Amniotic stem cell (primary cell): ENCODE measurements at places on chromosomes 13 and 19.

GRCh38 chr19:32865326-32865725 is 4.2 kb downstream of the SLC7A9 start:
- DNase-seq = no peak

- DNase-seq = no peak
Observed at GRCh38 chr13:95258619-95259194, 42.5 kb downstream of the ABCC4 start.

- DNase-seq = no peak
Observed at GRCh38 chr19:51422053-51422448, 4.6 kb upstream of the SIGLEC10 start.

- no peak for DNase-seq
Observed at GRCh38 chr13:106515635-106516254, 19.7 kb downstream of the EFNB2 start.

GRCh38 chr19:45821103-45821521 is 6.0 kb upstream of the RSPH6A start:
- no peak for DNase-seq

DNA sequence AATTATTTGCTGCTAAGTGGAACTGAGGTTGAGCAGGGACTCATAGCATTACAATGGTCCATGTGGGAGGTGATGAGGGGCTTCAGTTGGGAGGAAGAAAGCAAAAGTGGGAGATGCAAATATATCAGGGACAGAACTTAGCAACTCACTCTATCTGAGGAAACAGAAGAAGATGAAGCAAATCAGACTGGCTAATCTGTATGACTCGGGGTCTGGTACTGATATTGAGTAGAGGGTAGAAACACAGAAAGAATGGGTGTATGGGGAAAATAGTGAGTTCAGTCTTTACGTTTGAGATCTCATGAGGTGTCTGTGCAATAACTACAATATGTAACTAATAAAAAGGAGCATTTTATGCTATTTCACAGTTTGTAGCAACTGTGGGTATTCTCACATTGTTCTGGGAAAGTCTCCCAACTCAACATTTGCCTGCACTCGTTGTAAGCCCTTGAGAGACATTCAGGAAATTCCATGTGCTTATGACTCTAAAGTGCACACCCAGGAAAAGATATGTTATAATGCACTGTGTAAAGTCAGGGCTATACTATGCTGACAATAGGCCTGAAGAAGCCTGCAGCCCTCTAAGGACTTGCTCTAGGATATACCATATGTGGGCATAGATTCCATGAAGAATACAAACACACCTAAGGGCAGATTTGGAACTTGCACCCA is 183.5 kb downstream of the SPRY2 start:
- DNase-seq = no peak

GRCh38 chr19:41186971-41187883 is 5.8 kb upstream of the CYP2S1 start:
- DNase-seq = no peak

GRCh38 chr13:53143757-53144339 is 115.2 kb downstream of the OLFM4 start:
- DNase-seq = no peak

- DNase-seq = no peak
Observed at GRCh38 chr19:52673014-52673413, 34.9 kb upstream of the ZNF83 start.

- no peak for DNase-seq
Observed at GRCh38 chr19:16476401-16476800, 4.6 kb upstream of the EPS15L1 start.

DNA sequence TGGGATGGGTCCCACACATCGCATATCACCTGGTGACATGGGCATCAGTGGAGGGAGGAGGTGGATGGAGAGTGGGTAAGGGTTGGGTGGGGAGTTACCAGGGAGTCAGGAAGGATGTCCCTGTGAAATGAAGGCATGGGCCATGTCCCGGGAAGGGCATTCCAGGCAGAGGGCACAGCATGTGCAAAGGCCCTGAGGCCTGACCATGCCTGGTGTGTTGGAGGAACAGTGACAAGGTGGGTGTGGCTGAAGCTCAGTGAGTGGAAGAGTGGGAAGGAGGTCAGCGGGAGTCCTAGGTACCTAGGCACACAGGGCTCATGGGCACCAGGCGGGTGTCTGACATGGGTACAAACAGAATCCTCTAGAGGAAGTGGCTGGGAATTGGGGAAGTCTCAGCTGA is 11.0 kb upstream of the COLGALT1 start:
- DNase-seq = no peak

DNA sequence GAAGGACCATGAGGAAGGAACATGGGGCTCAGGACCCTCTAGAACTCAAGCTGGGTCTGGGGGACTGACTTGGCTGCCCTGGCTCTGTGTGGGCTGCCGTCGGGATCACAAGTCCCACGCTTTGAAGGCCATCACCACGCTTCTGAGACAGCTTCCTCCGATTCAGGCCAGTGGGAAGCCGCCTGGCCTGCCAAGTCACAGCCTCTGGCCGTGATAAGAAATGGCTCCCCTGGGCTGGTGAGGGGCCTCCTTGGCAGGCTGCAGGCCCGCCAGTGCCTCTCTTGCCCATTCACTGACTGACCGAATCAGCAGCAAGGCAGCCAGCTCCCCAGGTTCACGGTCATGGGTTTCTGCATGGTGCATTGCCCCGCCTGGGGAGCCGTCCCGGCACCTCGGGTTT is 48.8 kb downstream of the COMP start:
- DNase-seq = no peak

DNA sequence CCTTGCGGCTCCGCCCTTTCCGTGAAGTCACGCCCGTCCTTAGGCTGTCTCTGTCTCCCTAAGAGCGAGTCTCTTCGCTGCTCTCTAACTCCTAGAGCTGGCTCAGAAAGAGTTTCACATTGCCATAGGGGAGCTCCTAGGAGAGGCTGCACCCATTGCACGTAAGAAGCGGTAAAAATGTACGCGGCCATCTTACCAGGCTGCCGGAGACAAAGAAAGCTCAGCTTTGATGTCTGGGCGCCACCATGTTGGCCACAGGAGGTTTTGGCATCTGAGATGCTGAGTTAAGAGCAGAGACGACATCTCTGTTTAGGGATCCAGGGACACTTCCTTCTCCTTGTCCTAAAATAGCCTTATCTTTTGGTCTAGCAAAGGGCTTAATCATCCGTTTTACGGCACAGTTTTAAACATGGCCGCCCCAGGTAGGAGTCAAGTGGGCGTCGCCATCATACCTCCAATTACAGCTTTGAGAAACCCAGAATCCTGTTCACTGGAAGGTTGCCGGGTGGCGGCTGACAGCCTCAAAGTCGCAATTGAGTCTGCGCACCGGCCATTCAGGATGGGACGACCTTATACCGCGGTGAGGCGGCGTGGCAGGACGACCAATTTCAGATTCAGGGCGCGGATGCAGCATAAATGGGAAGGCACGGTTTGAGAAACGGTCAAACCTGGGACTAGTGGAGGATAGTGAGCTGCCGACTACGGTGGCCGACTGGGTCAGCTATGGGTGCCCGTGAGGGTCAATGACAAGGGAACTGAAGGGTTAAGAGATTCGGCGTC is at the start of gene ZNF793:
TSS of gene ZNF793 (plus strand) at position 553 of the 780 bp plus-strand sequence. CDS start 16,501 bp downstream, outside the sequence.
- DNase-seq = no peak

GRCh38 chr13:103140001-103140671 is 73.9 kb upstream of the SLC10A2 start:
- DNase-seq = peak; percentile 7

DNA sequence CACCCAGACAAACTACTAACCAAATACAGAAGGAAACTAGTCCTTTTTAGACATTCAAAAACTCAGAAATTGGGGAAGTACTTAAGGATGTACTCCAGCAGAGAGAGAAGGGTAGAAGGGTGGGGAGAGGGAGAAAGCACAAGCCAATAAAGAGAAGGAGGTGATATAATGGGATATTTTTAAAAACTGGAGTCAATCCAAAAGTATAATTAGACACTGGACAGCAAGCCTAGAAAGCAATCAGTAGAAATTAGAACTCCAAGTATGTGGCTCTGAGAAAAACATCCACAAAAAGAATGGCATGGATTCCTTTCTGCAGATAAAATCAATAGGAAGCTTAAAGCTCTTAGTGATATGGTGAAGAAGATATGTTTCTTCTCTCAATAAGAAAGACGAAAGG is 55.8 kb downstream of the PEPD start:
- DNase-seq = no peak

DNA sequence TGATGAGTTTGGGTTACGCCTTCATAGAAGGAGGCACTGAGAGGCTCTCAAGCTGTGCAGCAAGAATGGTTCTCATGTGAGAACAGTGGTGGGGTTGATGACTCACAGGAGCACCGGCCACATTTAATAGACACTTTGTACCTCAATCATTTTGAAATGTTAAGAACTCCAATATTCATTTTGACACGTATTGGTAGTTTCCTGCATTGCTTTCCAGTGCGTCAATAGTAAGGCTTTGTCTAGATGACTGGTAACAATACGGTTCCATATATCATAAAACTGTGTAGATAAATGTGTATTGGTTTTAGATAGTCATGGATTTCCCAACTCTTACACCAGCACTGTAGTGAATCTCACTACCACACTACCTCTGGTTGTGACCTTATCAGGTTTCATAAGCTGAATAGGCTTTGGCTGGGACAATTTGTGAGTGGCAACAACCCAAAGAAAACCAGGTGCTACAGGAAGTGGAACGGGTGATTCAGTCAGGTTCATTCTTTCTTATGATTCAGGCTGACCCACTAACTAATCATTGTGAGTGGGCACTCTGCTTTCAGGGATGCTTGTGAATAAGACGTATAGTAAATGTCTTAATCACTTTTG is 362.6 kb downstream of the KLF5 start:
- DNase-seq = no peak
